Natural killer cell treated with Interleukin-12 subunit alpha and Interleukin-12 subunit beta and Interleukin-15 and Interleukin-18, amount 100 ng/mL, for 72 hours (primary cell): ENCODE measurements at places on chromosomes 7 and 10. TPM values are rescaled to one million over a fixed set of nuclear protein-coding genes. Genes with fewer than 3 reads are reported as not detected.

DNA sequence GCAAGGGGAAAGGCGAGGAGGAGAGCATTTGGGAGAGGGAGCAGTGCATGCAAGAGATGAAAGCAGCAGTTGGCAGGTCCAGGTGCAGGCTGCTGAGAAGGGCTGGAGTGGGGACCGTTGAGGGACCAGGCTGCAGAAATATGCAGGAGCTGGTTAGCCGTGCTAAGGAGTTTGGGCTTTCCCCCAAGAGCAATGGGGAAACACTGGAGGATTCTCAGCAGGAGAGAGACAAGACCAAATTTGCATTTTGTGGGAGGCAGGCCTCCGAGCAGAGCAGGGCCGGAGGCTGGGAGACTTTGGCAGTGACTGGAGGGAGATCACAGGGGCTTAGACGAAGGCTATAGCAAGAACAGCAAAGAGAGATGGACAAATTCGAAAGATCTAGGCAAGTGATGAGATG, 11.8 kb downstream of the BTBD16 start:
- no peak for DNase-seq

ZPBP gene
- total RNA-seq: not detected

DNA sequence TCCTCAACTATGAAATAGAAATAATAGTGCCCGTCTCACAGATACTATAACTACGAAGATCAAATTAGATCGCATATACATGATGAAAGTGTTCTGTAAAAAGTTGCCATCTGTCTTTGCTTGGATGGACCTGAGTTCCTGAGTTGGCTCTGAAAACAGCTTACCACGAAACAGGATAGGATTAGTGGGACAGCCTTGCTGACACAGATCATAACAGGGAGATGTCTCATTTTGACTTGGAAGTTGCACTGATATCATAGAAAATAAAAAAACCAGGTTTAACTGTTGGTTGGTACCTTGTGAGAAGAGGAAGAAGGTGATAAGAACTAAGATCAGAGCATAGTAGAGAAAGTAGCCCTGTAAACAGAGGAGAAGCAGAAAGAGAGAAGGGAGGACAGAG, 79.3 kb upstream of the AGBL3 start:
- no peak for DNase-seq

- DNase-seq: no peak
These were observed 29.1 kb downstream of the CELF2 start for GRCh38 chr10:11046776-11047160.

MLXIPL gene
- 0.43 TPM for total RNA-seq

DNA sequence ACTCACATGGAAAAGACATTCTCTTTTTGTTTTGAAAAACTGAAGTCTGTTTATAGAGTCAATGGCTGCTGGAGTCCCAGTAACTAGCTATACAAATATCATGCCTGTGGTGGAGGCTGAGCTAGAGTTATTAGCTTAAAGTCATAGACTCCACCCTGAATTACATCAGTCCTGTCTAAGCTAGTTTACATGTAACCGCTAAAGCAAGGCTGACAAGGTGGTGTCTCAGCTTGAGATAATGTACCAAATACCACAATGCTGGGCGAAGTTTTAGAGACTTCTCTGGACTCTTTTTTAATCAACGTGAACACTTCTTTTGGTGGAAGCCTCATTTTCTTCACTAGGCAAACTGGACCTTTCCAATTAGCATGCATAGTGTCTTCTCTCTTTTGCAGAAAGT, 219.4 kb downstream of the ANK3 start:
- no peak for DNase-seq

GRCh38 chr10:122703483-122704448, 4.1 kb upstream of the C10orf120 start:
- DNase-seq: peak; percentile 61

DNA sequence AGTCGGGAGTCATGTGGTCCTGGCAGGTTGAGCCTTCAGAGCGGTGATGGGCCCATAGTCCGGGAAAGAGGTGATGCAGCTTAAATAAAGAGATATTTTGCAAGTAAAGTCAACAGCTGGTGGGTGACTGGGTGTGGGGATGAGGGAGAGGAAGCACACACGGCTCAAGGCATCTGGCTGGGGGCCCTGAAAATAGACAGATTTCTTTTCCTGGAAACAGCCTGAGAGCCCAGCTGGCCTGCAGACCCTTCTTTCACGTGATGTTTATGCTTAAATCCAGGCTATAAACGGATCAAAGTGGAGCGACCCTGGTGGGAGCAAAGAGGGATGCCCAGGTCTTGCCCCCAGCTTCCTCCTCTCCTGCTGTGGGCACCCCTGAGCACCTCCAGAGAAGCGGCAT, 149.1 kb downstream of the TEX36 start:
- no peak for DNase-seq

- DNase-seq: no peak
These were observed 193.5 kb downstream of the GRM3 start for GRCh38 chr7:86837235-86837634.

TAS2R4 gene
- 0.69 TPM for total RNA-seq

EGR2 gene
- 14.3 TPM for total RNA-seq
